Pulmonary artery endothelial cell (primary cell): ENCODE measurements at places on chromosomes 4 and X. TPM values are rescaled to one million over a fixed set of nuclear protein-coding genes. Genes with fewer than 3 reads are reported as not detected.

Gene PARM1
- total RNA-seq = 0.04 and 0.07 TPM in 2 replicates

Gene CLDN22
- not detected in 2 replicates for total RNA-seq

Gene SLC38A5
- 54.8 and 88.9 TPM in 2 replicates for total RNA-seq

Gene MAGEE1
- total RNA-seq = 0.46 and 0.56 TPM in 2 replicates

Gene NIPAL1
- 0.78 and 1.6 TPM in 2 replicates for total RNA-seq

Gene SPANXA2
- not detected in 2 replicates for total RNA-seq
